ENCODE measurements at places on chromosomes 3 and 15. TPM values are rescaled to one million over a fixed set of nuclear protein-coding genes. Genes with fewer than 3 reads are reported as not detected.

- H3K36me3 ChIP-seq: peaks cover 3% of the 10 kb centered on the region
- H3K4me3 ChIP-seq: no peak overlapping the region
- DNase-seq: no peak
- H3K27ac ChIP-seq: no peak overlapping the region
Observed at GRCh38 chr3:100245136-100245535, 15.7 kb upstream of the TBC1D23 start.

DNA sequence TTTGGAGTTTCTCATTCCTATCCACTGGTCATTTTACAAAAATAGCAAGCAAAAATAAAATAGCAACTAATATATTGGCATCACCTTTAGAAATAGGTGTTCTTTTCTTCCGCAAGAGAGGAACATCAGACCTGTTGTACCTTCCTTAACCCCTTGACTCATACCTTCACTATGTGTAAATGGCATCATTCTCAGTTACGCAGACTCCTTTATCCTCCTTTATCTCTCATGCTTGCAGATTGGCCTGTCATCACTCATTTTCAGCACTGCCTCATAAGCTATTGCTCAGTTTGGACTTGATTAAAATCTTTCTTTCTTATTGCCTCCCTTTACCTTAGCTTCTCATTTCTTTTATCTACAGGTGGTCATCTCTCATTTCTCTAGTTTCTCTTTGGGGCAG is 21.4 kb downstream of the ARHGEF26 start:
- H3K36me3 ChIP-seq: no peaks in the 10 kb centered on the region
- H3K27me3 ChIP-seq: no peaks in the 10 kb centered on the region
- no peak overlapping the region for H3K4me3 ChIP-seq
- H3K27ac ChIP-seq: no peak overlapping the region
- DNase-seq: no peak

- peaks cover 2% of the 10 kb centered on the region for H3K27me3 ChIP-seq
- peaks cover 23% of the 10 kb centered on the region for H3K4me1 ChIP-seq
- no peaks in the 10 kb centered on the region for H3K36me3 ChIP-seq
- DNase-seq: no peak
Observed at GRCh38 chr3:113602836-113603235, 70.5 kb downstream of the SIDT1 start.

GRCh38 chr3:32758375-32758753 is 59.4 kb upstream of the TRIM71 start:
- H3K27ac ChIP-seq: no peak overlapping the region
- peaks cover 3% of the 10 kb centered on the region for H3K36me3 ChIP-seq
- no peaks in the 10 kb centered on the region for H3K4me1 ChIP-seq
- DNase-seq: no peak

DNA sequence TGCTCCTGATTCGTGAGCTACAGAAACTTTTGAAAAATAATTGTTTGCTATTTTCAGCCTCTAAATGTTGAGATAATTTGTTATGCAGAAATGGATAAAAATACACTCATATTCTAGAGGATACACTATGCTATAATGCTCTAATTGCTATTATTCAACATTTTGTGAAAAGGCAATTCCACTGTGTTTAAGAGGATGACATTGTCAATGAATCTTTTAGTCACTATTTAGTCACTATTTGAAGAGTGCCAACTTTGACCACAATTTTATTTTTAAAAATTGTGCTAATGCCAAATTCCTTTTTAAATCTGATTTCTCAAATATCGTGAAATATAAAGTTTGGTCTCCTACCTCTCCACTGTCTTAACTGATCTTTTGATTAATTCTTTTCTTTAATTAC is 604.9 kb upstream of the KCNMB2 start:
- no peaks in the 10 kb centered on the region for H3K36me3 ChIP-seq
- peaks cover 4% of the 10 kb centered on the region for H3K27me3 ChIP-seq
- no peak overlapping the region for H3K4me3 ChIP-seq
- no peak overlapping the region for H3K27ac ChIP-seq

DNA sequence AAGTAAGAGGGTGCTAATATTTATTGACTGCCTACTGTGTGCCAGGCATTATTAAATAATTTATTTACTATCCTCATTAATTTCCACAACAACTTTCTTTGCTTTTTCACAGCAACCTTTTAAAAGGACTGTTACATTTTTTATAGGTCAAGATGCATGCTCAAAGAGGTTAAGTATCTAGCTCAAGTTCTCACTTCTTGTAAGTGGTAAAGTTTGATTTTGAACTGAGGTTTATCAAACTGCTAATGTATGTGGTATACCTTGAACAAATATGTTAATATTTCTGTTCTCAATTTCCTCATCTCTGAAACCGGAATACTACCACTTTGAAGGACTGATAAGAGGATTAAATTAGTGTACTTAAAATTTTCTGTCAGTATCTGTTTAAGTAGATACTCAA is 183.3 kb downstream of the AKAP13 start:
- H3K4me3 ChIP-seq: no peak overlapping the region
- H3K27me3 ChIP-seq: no peaks in the 10 kb centered on the region
- peaks cover 14% of the 10 kb centered on the region for H3K4me1 ChIP-seq

DNA sequence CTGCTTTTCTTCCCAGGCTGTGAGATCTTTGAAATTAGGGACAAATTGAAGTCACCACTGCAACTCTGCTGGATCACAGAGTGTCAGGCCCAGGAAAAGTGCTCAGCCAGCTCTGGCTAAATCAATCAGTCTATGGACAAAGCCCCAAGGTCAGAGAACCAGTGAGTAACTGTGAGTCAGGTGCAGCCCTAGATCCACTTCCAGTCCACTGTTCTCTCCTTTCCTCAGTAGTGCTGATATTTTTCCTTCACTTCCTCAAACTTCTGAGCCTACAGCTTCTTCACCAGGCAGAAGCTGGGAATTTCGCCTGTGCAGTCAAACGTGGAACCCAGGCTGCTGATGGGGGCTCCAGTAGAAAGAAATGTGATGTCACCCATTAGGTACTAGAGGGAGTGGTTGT is 75.1 kb upstream of the TRIM42 start:
- no peak overlapping the region for H3K27ac ChIP-seq
- H3K36me3 ChIP-seq: no peaks in the 10 kb centered on the region
- H3K27me3 ChIP-seq: no peaks in the 10 kb centered on the region
- DNase-seq: no peak
- no peak overlapping the region for H3K4me3 ChIP-seq
- no peaks in the 10 kb centered on the region for H3K4me1 ChIP-seq

DNA sequence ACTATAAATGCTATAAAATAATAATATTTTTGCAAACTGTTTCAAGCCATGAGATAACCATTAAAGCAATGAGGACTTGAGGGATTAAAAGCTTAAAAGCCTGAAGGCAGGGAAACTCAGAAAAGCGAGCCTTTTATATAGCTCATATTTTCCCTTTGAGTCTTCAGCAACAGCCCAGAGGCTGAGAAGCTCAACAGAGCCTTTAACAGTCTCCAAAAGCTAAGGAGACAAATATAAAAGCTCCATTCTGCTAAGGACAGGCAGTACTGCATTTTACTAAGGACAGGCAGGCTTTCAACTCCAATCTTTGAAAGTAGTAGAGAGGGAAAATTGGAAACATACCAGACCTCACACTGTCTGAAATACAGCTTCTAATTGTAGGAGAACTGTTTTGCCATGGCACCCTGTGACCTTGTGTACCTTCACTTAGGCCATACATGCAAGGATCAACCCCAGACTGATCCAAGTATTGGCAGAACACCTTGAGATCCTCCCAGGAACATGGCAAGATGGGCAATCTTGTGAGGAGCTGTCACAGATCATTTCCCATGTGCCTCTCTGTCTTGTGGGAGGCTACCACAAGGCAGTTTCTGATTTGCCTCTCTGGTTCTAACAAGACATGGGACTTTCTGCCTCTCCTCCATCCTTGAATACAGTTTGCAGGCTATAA is 53.1 kb upstream of the ARNT2 start:
- H3K4me1 ChIP-seq: no peaks in the 10 kb centered on the region
- H3K4me3 ChIP-seq: no peak overlapping the region
- no peaks in the 10 kb centered on the region for H3K27me3 ChIP-seq

DNA sequence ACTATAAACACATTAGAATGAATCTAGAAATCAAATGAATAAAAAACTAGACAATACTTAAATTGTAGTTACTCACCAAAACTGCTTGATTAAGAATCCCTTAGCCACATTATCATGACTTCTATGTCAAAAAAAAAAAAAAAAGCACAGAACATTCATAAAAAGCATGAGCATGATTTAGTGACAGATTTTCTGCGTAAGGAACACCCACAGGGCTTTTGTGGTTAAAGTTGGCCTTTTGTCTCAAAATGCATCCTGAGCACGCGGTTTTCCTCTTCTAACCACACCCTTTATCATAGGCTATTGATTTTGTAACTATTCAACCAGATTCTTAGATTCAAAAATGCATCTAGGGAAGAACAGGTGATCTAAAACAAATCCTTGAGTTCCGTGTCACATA is 334.0 kb upstream of the NR2F2 start:
- H3K27me3 ChIP-seq: no peaks in the 10 kb centered on the region
- no peak overlapping the region for H3K27ac ChIP-seq
- no peaks in the 10 kb centered on the region for H3K36me3 ChIP-seq

GRCh38 chr3:45690336-45691035 is 1.3 kb downstream of the SACM1L start:
- no peak for DNase-seq
- H3K4me3 ChIP-seq: peak overlapping the region; percentile 94
- peaks cover 4% of the 10 kb centered on the region for H3K36me3 ChIP-seq
- H3K27ac ChIP-seq: peak overlapping the region; percentile 67
- H3K4me1 ChIP-seq: peaks cover 39% of the 10 kb centered on the region

DNA sequence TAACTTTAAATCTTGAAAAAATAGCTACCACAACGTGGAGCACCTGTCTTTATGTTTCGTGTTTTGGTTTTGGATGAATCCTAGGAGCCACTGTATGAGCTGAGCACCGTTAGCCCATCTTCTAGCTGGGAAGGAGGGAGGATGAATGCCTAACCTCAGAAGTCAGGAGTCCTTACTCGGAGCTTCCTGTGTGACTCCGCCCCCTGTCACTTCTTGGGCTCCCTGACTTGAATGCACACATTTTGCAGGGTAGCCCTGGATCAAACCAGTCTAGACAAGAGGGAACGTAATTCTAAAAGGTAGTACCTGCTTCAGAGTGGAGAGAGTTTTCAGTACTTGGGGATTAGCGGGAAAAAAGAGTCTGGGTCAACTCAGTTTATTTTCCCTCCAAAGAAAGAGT is 5.3 kb downstream of the GABRA5 start:
- no peak overlapping the region for H3K4me3 ChIP-seq
- no peak for DNase-seq
- no peak overlapping the region for H3K27ac ChIP-seq

- no peaks in the 10 kb centered on the region for H3K36me3 ChIP-seq
- peaks cover 12% of the 10 kb centered on the region for H3K4me1 ChIP-seq
- no peak for DNase-seq
- H3K4me3 ChIP-seq: no peak overlapping the region
- H3K27me3 ChIP-seq: peaks cover 3% of the 10 kb centered on the region
Observed at GRCh38 chr3:16849795-16850194, 35.0 kb upstream of the PLCL2 start.

Gene LEKR1
- total RNA-seq: 0.18 TPM

Gene IGSF11
- total RNA-seq: 0.18 TPM

Gene UPK1B
- not detected for total RNA-seq

Measured in endothelial cell (in vitro differentiated cells).